ENCODE measurements at places on chromosomes 7 and 10.

DNA sequence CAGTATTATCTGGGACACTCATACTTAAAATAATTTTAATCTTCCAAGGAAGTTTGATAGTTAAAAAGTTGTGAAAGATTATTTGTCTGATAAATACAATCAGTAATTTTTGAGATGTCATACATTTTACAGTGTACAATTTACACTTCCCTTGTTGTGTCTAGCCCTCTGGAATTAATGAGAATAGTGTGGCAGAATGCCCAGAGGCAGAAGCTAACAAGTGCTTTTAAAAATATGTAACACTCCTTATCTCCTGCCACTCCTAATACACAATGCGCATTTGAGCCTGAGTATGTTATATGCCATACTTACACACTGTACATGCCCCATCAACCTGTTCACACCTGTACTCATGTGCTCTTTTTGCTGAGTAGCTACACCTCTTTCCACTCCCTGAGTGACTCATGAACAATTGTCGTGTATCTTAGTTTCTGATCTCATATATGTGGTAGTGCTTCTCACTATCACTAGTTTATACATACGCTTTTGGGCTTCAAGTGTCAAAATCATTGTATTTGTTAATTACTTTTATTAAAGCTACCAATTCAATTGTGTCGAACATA is 106.9 kb upstream of the GNAI1 start:
- DNase-seq, result no peak

GRCh38 chr7:96933067-96933645 is 72.2 kb upstream of the DLX6 start:
- DNase-seq, result no peak

- no peak for DNase-seq
These were observed 328 bp downstream of the ESYT2 start for GRCh38 chr7:158829021-158829341.

- DNase-seq, result no peak
These were observed 2.4 kb downstream of the ZNF3 start for GRCh38 chr7:100079024-100079560.

- no peak for DNase-seq
These were observed 720 bp downstream of the SNCG start for GRCh38 chr10:86958901-86959736.

DNA sequence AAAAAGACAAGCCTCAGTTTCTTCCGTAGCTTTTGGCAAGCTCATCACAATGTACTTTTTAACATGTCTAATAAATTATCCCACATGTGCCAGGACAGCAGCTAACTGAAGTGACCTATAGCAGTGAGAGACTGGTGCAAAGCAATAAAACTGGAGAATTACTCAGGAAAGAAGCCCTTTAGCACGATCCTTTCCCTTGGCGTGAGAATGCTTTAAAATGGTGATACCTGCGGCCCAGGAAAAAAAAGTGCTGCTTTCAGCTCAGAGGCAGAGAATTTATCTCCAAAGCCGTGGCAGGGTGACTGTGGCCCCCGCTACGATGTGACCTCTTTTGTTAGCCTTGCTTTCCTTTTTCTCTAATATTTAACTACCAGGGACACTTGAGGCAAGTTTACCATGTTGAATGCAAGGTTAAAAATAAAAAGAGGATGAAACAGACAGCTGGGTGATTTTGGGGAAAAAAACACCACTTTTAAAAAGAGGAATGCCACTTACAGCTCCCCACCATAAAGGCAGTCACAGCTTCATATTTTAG is 184.0 kb downstream of the FANK1 start:
- no peak for DNase-seq

- DNase-seq, result no peak
These were observed 248.7 kb downstream of the NEBL start for GRCh38 chr10:20648263-20648874.

DNA sequence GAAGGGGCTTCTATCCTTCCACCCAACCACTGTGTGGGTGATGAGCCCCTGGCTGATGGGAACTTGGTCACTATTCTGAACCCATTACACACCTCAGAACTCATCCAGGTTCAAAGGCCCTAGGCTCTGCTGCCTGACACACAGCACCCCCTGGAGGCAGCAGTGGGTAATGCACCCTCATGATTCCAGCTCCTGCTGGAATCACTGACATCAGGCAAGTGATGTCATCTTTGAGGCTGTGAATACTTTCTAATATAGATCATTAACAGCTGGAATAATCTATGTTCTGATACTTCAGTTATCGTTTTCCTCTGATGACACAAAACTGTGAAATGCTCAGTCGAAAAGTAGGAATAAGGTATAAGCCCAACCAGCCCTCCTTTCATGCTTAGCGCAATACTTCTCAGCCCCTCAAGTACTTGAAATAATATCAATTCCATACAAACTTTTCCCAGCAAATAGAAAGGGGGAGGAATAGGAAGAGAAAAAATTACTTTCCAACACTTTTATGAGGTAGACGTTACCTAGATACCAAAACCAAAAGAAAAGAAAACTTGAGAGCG is 7.5 kb upstream of the RBP3 start:
- DNase-seq, result peak; percentile 47

DNA sequence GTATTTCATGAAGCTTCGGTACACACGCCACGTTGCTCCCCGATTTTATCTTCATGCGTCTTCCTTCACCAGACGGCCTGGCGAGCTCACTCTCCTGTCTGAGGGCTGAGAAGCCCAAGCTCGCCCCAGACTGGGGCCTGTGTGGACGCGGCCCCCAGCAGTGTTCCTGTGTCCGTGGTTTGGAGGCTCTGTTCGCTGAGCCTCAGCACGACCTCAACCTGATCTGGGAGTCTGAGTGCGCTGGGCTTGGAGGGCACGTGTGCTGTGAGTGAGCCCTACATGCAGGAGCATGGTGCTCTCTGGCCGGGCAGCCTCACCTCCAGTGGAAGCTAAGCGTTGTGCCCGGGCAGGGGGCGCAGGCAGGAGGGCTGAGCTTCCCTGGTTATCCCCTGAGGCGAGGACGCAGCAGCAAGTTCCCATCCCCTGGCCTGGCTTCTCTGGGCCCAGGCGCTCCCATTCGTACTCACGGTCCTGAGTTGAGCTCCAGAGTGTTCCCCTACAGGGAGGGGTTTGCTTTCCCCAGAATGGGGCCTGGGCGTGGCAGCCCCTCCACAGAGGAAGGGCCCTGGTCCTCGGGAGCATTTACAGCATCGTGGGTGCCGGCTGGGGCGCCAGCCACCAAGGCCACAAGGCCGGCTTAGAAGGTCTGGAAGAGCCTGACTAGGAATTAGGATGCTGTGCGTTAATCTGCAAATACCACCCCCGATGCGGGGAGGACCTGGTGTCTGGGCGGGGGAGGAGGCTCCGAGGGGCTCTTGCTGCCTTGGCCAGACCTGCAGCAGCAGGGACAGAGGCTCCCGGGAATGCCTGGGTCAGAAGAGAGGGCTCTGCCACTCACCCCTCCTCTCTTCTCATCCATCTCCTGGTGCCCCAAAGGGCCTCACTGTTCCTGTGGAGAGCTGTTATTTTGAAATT is 400.6 kb downstream of the DNAJB6 start:
- no peak for DNase-seq

DNA sequence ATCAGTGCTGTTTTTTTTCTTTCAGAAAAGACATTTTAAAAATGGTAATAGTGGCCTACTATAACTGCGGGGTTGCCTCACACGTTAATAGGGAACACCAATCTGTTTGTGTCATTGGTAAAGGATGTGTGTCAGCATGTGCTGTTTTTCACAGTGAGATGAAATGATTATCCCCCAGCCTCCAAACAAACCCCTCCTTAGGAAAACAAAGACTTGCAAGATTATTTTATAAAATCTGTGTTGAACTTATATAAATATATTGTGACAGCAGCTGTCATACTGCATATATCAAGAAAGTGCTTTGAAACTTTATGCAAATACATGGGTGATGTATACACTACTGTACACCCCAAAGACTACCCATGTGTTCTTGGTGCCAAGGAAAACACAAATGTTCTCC is 125.8 kb downstream of the BMPER start:
- no peak for DNase-seq

GRCh38 chr7:3438352-3438751 is 137.3 kb downstream of the SDK1 start:
- DNase-seq, result no peak

DNA sequence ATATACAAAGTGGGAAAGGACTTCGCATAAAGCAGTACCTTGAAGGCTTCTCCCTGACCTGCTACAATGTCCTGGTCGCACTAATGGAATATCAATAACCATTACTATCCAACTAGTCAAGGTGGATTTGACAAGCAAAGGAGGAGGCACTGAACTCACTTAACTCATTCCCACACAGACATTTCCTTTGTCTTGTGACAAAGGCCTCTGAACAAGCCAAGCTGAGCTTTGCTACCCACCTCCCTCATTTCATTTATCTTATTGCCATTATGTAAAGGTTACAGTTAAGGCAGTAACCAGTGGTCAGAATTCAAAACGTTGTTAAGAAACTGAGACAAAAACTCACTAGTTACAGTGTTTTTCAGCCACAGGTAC is 7.3 kb downstream of the ELMO1 start:
- DNase-seq, result no peak

- DNase-seq, result no peak
These were observed 426.4 kb upstream of the FZD8 start for GRCh38 chr10:36068542-36068941.

- no peak for DNase-seq
These were observed 141.3 kb downstream of the RAB11FIP2 start for GRCh38 chr10:117905404-117905803.

GRCh38 chr7:46461334-46461777 is 540.3 kb upstream of the IGFBP3 start:
- no peak for DNase-seq

- DNase-seq, result no peak
These were observed 739.0 kb upstream of the GALNT17 start for GRCh38 chr7:70392877-70393435.

DNA sequence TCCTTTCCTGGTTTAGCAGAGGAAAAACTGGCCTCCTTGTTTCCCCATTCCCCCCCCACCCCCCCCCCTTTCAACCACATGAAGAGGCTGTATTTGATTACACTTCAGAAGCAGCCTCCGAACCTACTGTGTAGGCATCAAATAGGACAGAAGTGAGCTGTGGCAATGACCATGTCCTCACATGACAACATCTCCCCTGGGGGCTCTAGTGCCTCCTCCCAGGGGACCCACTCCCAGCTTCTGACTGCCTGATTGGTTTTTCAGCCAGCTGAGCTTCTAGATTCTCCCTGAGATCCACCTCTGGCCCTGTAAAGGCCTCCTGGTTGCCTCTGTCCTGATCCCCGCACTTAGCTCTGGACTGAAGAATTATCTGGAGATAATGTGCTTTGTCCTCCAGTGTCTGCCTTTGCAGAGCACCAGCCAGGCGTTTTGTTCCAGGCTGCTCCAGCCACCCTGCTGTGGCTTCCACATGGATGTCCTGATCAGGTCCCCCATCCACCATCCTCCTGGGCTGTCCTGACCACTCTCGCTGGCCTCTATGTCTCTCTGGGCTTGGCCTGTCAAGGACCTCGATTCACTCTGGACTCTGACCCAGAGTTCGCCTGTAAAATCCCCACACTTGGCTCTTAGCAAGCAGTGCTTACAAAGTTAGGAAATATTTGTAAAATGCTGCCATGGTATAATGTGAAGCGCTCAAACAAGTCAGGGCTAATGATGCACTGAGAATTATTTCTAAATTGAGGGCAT is 42.4 kb upstream of the TOMM7 start:
- DNase-seq, result no peak

- DNase-seq, result no peak
These were observed 104.0 kb downstream of the JAZF1 start for GRCh38 chr7:28076423-28077200.

DNA sequence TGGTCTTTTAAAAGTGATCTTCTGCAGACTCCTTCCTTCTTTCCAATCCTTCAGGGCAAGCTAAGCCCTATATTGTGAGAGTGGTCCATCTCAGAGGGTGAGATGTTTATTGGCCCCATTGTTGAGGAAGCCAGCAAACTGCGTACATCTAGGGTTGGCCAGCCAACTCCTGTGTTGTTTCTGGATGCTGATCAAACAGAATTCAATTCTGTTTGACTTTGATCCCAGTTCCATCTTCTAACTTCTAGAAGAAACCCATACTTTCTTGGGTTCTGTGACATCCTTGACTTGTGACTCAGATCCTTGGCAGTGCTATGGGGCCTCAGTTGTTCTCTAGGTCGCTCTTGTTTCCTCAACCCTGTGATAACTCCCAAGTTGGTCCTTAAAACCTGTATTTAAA is 116.2 kb downstream of the LSMEM1 start:
- no peak for DNase-seq

DNA sequence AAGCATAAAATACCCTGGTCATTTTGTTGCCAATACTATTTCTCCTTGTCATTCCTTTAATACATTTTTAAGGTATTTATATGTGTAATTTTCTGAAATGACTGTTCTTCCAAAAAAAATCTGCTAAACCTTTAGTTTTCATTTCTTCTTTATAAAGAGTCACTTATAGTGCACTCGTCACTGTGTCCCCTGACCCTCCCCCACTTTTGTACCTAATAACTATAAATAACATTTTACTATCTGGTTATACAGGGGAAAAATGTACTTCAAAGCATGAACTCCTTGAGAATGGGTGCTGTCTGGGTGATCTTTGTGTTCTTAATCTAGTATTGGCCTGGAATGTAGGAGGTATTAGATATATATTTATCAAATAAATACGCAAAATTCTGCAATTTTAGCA is 31.1 kb downstream of the RTKN2 start:
- DNase-seq, result no peak

GRCh38 chr10:63822496-63822895 is 301.3 kb downstream of the REEP3 start:
- no peak for DNase-seq

GRCh38 chr7:92072121-92072520 is 62.2 kb downstream of the CYP51A1 start:
- DNase-seq, result no peak

DNA sequence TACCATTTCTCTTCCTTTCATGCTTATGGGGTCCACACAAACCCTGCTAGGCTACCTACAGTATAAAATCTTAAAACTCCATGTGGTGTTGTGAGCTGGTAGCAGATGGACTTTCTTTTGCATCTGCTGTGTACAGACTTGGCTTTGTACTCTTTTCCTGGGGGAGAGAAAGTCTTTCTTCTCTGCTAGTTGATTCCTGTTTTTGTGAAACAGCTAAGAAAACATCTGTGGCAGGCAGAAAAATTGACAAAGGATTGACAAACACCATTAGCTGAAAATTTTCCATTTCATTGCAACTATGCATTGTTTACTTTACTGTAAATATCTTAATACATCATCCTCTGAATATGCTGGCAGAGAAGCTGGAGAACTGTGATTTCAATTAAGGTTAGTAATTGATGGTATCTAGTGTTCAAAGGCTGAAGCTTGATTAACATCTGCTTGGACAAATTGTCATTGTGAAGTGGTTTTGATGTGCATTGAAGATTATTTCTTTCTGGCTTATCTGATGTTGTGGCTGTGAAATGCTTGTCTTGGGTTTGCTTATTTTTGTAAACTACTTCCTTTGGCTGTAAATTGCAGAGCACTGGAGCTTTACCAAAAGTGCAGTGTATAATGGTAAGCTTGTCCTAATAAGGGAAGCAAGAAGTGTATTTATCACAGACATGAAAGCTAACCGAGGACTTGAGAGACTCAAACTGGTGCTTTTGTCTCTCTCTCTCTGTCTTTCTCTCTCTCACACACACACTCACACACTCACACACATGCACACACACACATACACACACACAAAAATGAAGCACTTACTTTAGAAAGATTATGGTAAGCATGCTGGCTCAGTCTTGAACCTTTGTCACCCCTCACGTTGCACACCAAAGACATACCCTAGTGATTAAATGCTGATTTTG is at the start of gene FOXP2:
FOXP2 (plus strand) TSS at position 660 of the 908 bp plus-strand sequence. CDS start 11,697 bp downstream, outside the sequence.
- no peak for DNase-seq
